ENCODE measurements at places on chromosomes 4 and X.
A peak's percentile ranks its signal among the peaks of the same experiment; 100 is the strongest.

DNA sequence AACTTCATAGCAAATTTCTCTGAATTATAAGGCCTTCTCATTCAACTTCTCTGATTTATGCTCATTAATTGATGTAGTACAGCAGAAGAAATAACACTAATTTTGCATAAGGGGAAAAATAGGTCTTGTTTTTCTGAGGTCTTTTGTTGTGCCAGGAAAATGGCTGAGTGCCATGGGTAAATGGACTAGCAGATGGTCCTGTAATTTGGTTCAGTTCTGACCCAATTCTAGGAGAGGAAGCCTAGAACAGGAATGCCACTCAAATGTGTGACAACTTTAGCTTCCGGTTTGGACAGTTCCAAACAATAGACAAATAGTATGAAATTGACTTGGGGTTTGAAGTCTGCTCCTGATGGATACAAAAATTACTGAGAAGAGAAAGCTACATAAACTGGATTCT lies 6.2 kb downstream of the RAB9B start:
- DNase-seq: no peak

DNA sequence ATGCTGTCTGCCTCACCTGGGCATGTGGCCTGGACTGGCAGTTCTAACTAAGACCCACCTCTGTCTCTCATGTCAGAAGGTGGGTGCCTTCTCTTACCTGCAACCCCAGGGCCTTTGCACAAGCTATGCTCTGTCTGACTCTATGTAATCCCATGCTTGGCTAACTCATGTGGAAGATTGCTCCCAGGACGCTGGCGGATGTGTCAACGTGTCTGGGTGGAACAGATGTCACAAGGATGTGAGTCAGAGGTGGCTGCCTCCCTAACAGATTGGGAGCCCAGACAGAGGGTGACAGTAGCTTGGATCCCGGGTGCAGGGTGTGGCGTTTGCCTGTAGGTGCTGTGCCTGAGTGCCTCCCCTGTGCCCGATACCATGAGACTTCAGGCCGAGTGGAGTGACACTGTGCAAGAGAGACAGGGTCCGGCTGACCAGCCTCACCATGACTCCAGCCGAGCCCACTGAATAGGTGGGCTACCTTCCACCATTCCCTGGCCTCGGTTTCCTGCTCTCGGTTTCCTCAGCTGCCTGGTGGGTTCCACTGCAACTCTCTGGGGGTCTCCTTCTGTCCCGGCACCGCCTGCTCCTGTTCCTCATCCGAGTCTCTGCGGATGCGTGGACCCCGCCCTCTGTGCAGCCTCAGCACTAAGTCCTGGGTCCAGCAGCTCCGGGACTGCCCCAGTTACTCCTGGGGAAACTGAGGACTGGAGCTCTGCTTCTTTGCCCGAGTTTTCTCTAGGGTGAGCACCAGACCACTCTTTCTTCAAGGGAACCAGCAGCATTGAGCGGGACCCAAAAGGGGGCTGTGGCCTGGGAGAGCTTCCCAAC lies 11.0 kb downstream of the SH3BP2 start:
- DNase-seq: no peak

DNA sequence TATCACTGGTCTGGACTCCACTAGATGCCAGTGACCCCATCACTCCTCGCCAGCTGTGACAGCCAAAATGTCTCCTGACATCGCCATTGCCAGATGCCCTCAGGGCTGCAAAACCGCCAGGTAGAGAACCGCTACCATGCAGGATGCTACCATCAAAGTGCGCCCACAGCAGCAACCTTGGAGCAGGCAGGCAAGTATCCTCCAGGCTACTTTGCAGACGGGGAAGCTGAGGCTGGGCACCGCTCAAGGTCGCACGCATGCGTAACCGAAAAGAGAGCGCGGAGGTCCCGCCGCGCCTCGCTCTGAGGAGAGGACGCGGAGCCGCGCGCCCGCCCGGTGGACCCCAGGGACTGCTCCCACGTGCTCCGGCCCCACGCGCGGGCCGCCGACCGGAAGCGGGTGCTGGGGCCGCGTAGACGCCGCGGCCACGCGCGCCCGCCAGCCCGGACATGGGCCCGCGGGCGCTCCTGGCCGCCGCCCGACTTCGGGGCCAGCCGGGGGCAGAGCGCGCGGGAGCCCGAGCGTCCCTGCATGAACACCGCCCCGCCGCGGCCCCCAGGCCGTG lies at the start of gene STS:
Gene STS, plus strand, starts transcription at position 300 of the 565 bp plus-strand sequence. CDS start 105,488 bp downstream, outside the sequence.
- peak; percentile 39 for DNase-seq

- DNase-seq: no peak
Observed at GRCh38 chr4:79599691-79600090, 191.7 kb upstream of the GK2 start.

- no peak for DNase-seq
Observed at GRCh38 chr4:11468901-11469300, 40.2 kb upstream of the HS3ST1 start.

GRCh38 chrX:115191490-115192243 lies 2.5 kb downstream of the RBMXL3 start:
- DNase-seq: no peak

DNA sequence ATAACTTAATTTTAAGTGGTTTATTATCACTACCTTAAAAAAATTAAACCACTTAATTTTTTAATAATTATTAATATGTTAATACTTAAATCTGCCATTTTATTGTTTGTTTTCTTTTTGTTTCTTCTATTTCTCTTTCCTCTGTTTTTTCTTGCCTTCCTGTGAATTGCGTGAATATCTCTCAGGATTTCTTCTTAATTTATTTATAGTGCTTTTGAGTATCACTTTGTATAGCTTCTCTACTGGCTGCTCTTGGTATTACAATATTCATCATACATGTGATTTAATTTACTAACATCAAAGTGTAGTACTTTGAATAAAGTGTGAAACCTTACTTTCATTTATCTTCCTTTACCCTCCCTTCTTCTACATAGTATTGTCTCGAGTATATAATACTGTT lies 349.5 kb upstream of the CPXCR1 start:
- no peak for DNase-seq

GRCh38 chr4:212438-213188 lies 88.3 kb downstream of the ZNF718 start:
- peak; percentile 60 for DNase-seq

GRCh38 chr4:73538162-73538561 lies 56.6 kb downstream of the AFM start:
- no peak for DNase-seq

GRCh38 chr4:7295911-7296660 lies 103.7 kb downstream of the SORCS2 start:
- no peak for DNase-seq

GRCh38 chr4:150384249-150384648 lies 197.7 kb upstream of the MAB21L2 start:
- no peak for DNase-seq

GRCh38 chr4:41218703-41219102 lies 4.4 kb upstream of the APBB2 start:
- DNase-seq: no peak

- DNase-seq: no peak
Observed at GRCh38 chrX:43316146-43316545, 340.0 kb upstream of the MAOA start.

GRCh38 chr4:80012291-80012690 lies 60.7 kb downstream of the ANTXR2 start:
- DNase-seq: no peak

DNA sequence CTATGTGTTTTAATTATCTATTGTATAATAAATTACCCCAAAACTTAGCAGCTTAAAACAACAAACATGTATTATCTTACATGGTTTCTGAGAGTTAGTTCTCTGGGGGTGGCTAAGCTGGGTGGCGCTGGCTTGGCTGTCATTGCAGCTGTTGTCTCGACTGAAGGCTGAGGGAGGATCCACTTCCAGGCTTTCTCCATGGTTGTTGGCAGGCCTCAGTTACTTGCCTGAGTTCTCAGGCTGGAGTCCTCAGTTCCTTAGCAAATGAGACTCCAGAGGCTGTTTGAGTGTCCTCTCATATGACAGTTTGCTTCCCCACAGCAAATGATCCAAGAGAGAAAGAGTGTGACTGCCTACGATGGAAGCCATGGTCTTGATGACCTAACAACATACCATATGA lies 23.5 kb upstream of the GALNT7 start:
- no peak for DNase-seq

- no peak for DNase-seq
Observed at GRCh38 chrX:108464604-108465003, 25.0 kb downstream of the COL4A5 start.

GRCh38 chr4:134650461-134650860 lies 448.9 kb upstream of the PABPC4L start:
- DNase-seq: no peak

DNA sequence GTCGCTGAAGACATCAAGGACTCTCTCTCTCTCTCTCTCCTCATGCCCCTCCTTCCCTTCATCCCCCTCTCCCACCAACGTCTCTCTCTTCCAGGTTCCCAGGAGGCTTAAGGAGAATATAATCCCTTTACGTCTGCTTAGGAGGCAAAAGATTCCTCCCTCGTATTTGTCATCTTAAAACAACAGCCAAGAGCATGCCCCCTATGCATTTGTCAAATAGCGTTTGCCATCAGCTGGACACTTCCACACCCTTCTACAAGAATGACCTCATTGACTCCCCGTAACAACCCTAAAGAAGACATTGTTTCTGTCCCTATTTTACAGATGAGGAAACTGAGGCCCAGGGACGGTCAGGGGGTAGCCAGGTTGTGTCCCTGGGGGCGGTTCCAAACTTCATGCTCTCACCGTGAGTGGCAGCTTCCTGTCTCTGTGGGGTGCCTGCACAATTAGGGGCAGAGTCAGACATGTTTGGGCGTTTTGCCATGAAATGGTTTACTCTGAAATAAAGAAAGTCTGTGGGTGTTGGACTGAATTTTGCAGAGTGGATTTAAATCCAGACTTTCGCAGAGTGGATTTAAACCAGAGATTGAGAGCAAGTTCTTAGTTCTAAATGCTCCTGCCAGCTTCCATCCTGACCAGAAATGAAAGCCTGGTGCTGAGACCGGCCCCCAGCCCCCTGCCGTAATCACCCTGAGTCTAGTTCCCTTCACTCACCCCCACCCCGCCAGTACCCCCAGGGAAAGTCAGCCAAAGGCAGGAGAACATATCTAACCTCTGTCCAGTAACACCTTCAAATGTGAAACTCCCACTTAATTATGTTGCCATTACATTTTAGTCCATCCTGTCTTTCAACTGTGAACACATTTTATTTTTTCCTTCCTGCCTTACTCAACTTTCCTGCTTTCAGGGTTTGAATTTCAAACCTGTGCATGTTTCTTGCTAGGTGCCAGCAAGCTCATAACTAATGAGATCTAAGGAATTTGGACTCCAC lies 44.3 kb upstream of the TBL1X start:
- DNase-seq: no peak
